ENCODE measurements at places on chromosomes 5 and 9.

DNA sequence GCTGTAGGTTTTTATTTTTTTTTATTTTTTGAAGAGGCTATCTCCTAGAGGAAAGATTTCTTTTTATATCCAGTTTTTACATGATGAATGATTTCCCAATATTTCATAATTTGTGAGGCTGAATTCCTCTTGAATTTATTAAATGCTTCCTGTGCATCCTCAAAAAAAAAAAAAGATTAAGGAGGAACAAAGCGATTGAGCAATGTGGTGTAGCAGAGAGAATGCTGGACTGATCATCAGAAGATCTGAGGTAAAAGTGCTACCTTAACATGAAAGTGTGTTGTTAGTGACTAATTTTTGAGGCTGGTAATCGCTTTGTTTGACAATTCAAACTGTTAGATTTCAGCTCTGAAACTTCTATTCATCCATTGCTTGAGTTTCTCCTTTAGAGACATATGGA lies 125.1 kb downstream of the ESM1 start:
- DNase-seq: no peak

DNA sequence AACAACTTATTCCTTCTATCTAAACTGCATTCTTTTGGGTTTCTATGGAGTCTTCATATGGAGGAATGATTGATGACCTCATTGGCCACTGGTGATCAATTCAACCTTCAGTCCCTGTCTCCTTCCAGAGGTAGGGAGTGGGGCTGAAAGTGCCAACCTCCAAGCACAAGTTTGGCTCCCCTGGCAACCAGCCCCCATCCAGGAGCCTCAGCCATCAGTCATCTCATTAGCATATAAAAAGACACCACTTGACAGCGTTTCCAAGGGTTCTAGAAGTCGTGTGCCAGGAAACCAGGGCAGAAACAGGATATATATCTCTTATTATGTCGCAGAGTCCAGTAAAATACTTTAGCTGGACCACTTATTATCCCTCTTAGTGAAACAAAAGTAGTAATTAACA lies 9.8 kb downstream of the SLC31A2 start:
- no peak for DNase-seq

GRCh38 chr5:1726469-1726865 lies 73.2 kb downstream of the MRPL36 start:
- no peak for DNase-seq

- no peak for DNase-seq
Observed at GRCh38 chr5:123700624-123701287, 188.8 kb downstream of the CSNK1G3 start.

DNA sequence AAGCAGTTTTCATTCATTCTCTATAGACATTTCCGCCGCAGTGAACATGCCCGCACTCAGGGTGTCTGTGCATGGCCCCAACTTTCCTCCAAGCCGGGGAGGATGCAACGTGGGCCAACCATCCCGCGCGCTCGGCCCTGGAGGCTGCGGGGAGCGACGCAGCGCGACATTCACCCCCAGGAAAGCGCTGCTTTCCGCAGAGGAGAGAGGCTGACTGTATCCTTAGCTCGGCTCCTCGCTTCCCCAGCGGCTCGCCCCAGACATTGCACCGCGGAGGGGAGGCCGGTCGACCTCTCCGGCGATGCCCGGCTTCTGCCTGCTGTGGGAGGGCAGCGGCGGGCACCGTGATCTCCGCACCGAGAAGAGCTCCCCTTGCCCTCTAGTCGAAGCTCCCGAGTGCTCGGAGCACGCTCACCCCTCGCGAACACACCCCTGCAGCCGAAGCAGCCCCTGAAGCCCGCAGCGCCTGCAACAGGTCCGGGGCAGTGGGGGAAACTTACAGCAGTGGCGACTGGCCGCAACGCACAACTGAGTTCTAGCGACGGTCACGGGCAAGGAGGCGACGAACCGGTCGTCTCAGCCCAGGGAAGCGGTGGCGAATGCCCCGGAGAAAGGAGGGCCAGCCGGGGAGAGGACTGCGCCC lies 600 bp downstream of the ENC1 start:
- DNase-seq: no peak

All from D721Med (cell line).